ENCODE measurements at places on chromosomes 5 and 9.

DNA sequence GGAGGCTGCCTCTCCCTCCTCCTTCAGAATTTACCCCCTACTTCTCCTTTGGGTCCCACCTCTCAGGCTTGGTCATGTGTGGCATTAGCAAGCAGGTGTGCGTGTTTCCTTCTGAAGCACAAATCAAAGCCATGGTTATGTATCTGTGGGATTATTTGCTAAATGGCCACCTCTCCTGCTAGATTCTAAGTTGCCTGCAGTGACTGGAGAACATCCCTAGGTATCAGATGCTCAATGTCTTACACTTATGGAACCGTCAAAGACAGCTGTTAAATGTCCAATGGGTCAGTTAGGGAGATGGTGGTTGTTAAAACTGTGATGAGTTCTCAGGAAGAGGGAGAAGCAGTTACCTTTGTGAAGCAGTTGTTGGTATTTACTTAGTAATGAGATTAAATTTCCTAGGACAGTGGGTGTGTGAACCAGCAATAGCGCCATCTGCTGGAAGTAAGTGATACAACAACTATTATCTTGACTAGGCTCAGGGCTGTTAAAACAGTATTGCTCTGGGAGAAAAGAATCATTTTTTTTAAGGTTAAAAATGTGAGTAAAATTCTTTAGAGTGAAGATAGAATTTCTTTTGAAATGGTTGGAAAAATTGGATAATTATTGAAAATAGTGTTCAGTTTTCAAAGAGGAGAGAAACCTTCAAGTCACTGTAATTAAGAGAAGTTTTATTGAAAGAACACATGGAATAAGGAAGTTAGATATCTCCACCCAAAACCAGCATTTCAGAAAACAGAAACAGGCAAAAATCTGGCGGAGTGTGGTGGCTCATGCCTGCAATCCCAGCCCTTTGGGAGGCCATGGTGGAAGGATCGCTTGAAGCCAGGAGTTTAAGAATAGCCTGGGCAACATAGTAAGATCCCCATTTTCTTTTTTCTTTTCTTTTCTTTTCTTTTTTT is 71.3 kb downstream of the TMC1 start:
- no peaks in the 10 kb centered on the region for H3K36me3 ChIP-seq
- no peak for DNase-seq
- H3K4me3 ChIP-seq = no peak overlapping the region
- no peaks in the 10 kb centered on the region for H3K27me3 ChIP-seq

DNA sequence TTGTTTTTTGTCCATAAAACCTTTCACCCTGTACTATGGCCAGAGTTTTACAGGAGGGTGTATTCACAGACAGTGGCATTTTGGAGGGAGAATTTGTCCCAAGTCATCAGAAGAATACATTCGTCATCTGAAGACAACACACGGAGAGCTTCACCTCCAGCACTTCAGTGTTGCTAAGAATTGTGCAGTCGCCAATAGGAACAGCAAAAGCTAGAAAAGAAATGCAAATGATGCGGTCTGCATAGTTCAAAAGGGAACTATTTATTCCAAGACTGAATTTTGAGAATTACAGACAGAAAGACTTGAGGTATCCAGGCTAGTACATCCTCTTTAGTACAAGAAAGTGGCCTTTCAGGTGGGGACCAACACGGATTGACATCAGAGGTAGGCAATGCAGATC is 399.2 kb upstream of the KIF2A start:
- no peaks in the 10 kb centered on the region for H3K4me1 ChIP-seq
- H3K36me3 ChIP-seq = no peaks in the 10 kb centered on the region
- DNase-seq = no peak
- no peak overlapping the region for H3K4me3 ChIP-seq
- no peak overlapping the region for H3K27ac ChIP-seq
- H3K27me3 ChIP-seq = no peaks in the 10 kb centered on the region

GRCh38 chr5:141680751-141681201 is 1.3 kb downstream of the ARAP3 start:
- H3K27ac ChIP-seq = peak overlapping the region; percentile 60
- H3K36me3 ChIP-seq = no peaks in the 10 kb centered on the region
- peaks cover 15% of the 10 kb centered on the region for H3K4me1 ChIP-seq
- H3K27me3 ChIP-seq = no peaks in the 10 kb centered on the region
- peak; percentile 91 for DNase-seq

DNA sequence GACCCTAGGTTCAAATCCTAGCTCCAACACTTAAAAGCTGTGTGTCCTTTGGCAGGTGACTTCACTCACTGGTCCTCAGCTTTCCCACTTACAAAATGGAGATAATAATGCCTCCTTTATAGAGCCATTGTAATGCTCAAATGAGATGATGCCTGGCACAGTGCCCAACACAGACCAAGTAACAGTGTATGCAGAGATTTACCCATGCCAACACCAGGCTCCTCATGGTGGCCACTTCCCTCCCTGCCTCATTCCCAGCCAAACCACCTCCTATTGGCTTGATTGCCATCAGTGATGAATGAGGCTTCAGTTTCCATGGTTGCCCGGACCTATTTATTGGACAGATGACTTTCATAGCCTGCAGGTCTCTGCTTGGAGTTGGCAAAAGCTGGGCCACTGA is 469.4 kb downstream of the CDK5RAP2 start:
- H3K4me3 ChIP-seq = no peak overlapping the region

- no peaks in the 10 kb centered on the region for H3K36me3 ChIP-seq
- H3K4me1 ChIP-seq = peaks cover 33% of the 10 kb centered on the region
- H3K27me3 ChIP-seq = no peaks in the 10 kb centered on the region
- H3K27ac ChIP-seq = no peak overlapping the region
These were observed 5.7 kb upstream of the ICE1 start for GRCh38 chr5:5416733-5417132.

DNA sequence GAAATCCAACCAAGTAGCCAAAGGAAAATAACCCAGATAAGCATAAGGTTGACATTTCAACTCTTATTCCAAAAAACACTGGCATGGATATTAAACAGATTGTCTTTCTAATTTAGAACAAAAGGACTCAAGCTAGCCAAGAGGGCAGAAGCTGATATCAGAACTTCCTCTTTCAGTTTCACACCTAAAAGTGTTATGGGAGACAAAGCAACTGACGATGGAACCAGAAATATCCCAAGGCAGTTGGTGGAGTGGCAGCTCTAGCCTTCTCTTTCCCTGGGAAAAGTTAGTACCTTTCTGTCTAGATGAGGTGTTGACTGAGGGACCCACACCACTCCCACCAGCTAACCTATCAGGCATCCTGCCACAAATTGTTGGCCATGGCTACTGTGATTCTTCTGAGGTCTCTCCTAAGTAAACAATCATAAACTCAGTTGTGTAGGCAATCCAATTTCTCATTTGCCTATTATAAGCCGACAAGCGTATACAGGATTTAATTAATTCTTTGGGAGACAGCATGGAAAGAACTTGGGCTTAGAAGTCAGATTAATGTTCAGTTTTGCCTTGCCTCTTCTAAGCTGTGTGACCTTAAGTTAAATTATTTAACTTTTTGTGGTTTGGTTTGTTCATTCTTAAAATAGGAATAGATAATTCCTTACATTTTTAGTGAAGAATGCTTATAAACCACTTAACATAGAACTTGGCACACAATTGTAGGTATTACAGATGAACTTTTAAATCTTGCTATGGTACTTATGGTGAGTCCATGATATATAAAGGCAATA is 110.9 kb upstream of the ADAMTSL1 start:
- H3K4me1 ChIP-seq = peaks cover 46% of the 10 kb centered on the region
- peak overlapping the region; percentile 46 for H3K27ac ChIP-seq
- no peak overlapping the region for H3K4me3 ChIP-seq
- peak; percentile 54 for DNase-seq
- H3K27me3 ChIP-seq = no peaks in the 10 kb centered on the region

GRCh38 chr9:137070906-137071275 is 534 bp upstream of the SAPCD2 start:
- H3K4me3 ChIP-seq = peak overlapping the region; percentile 71
- no peak overlapping the region for H3K27ac ChIP-seq
- H3K36me3 ChIP-seq = no peaks in the 10 kb centered on the region
- no peaks in the 10 kb centered on the region for H3K27me3 ChIP-seq

DNA sequence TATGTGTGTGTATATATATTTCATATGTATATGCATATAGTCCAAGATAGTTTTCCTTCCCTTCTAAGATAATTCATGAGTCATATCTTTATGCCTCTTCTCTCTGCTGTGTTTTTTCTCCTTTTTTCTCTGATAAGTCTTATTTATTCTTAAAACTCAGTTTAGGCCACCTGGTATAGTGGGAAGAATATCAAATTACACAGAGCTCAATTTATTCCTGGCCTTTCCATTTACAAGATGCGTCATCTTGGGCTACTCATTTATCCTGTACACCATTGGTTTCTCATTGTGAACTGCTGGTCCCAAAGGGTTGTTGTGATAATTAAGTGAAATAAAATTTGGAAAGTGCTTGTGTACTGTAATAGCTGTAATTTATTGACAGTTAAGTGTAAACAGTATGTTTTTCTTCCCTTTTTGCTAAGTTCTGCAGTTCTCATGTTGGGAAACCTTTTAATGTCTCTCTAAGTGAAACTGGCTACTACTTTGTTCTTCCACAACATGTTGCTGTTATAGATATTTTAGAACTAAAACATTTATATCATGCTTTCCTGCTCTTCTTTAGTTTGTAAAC is 19.4 kb downstream of the CCDC171 start:
- H3K36me3 ChIP-seq = no peaks in the 10 kb centered on the region
- H3K4me1 ChIP-seq = no peaks in the 10 kb centered on the region
- H3K27ac ChIP-seq = no peak overlapping the region
- H3K27me3 ChIP-seq = no peaks in the 10 kb centered on the region

- DNase-seq = no peak
- no peak overlapping the region for H3K4me3 ChIP-seq
These were observed 451.8 kb upstream of the FTMT start for GRCh38 chr5:121399879-121400278.

DNA sequence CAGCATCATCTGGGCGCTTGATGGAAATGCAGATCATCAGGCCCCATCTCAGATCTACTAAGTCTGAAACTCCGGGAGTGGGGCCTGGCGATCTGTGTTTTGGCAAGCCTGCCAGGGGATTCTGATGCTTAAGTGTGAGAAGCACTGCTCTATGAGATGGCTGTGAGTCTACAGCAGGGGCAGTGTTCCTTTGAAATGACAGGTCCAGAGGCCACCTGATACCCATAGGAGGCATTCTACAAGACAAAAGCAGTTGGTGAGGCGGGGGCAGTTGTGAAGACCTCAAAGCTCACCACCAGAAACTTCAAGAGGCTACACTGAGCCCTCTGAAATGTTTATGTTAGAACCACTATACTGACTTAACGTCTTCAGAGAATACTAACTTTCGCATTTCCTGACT is 86.9 kb upstream of the SPATA31D4 start:
- H3K4me1 ChIP-seq = peaks cover 3% of the 10 kb centered on the region
- no peak overlapping the region for H3K4me3 ChIP-seq
- DNase-seq = no peak
- H3K27ac ChIP-seq = no peak overlapping the region
- no peaks in the 10 kb centered on the region for H3K36me3 ChIP-seq

DNA sequence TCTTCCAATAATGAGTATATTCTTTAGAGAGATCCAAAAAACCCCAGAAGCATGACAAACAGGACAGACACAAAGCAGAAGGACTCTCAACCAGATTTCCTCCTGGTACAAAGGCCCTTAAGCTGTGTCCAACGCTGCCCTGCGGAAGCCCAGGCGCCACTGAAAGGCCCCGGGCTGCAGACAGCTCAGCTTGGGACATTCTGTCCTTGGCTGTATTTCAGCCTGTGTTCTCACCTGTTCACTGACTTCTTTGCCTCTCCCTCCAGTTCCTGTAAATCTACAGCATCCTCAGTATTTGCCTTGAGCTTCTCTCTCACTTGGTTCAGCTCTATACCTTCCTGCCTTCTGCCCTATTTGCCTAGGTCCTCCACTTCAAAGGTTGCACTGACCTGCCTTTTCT is 96.5 kb downstream of the SH3TC2 start:
- H3K27ac ChIP-seq = peak overlapping the region; percentile 90
- DNase-seq = no peak
- no peaks in the 10 kb centered on the region for H3K27me3 ChIP-seq
- no peak overlapping the region for H3K4me3 ChIP-seq
- H3K4me1 ChIP-seq = peaks cover 49% of the 10 kb centered on the region
- H3K36me3 ChIP-seq = no peaks in the 10 kb centered on the region

- H3K27ac ChIP-seq = peak overlapping the region; percentile 97
- no peak overlapping the region for H3K4me3 ChIP-seq
- H3K27me3 ChIP-seq = no peaks in the 10 kb centered on the region
- peak; percentile 79 for DNase-seq
- H3K36me3 ChIP-seq = peaks cover 52% of the 10 kb centered on the region
These were observed 227.3 kb downstream of the FANCC start for GRCh38 chr9:95090023-95090791.

DNA sequence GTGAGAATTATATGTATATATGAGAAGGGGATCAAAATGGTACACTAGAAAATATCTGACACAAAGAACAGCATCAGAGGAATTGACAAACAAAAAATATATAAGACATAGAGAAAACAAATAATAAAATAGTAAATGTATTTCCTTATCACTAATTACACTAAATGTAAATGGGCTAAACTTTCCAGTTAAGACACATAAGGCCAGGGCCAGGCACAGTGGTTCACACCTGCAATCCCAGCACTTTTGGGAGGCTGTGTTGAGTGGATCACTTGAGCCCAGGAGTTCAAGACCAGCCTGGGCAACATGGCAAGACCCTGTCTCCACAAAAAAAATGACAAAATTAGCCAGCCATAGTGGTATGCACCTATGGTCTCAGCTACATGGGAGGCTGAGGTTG is 8.5 kb downstream of the FBXL17 start:
- no peak for DNase-seq
- H3K4me3 ChIP-seq = no peak overlapping the region
- H3K27me3 ChIP-seq = no peaks in the 10 kb centered on the region

GRCh38 chr5:112733586-112733985 is 4.1 kb upstream of the APC start:
- H3K4me3 ChIP-seq = no peak overlapping the region
- no peaks in the 10 kb centered on the region for H3K27me3 ChIP-seq
- peaks cover 25% of the 10 kb centered on the region for H3K4me1 ChIP-seq
- no peaks in the 10 kb centered on the region for H3K36me3 ChIP-seq

GRCh38 chr5:157559301-157559700 is 16.3 kb downstream of the ADAM19 start:
- H3K27ac ChIP-seq = peak overlapping the region; percentile 80
- H3K4me3 ChIP-seq = no peak overlapping the region
- peaks cover 75% of the 10 kb centered on the region for H3K4me1 ChIP-seq
- H3K36me3 ChIP-seq = no peaks in the 10 kb centered on the region
- H3K27me3 ChIP-seq = no peaks in the 10 kb centered on the region

GRCh38 chr5:16580382-16580781 is 36.4 kb downstream of the RETREG1 start:
- H3K36me3 ChIP-seq = no peaks in the 10 kb centered on the region
- peaks cover 6% of the 10 kb centered on the region for H3K4me1 ChIP-seq
- H3K27ac ChIP-seq = no peak overlapping the region

GRCh38 chr5:125044491-125045282 is 298.2 kb upstream of the ZNF608 start:
- no peak overlapping the region for H3K27ac ChIP-seq
- no peak for DNase-seq
- no peak overlapping the region for H3K4me3 ChIP-seq

- no peaks in the 10 kb centered on the region for H3K4me1 ChIP-seq
- H3K27ac ChIP-seq = no peak overlapping the region
- no peaks in the 10 kb centered on the region for H3K27me3 ChIP-seq
- no peak overlapping the region for H3K4me3 ChIP-seq
- DNase-seq = no peak
- H3K36me3 ChIP-seq = no peaks in the 10 kb centered on the region
These were observed 177.4 kb downstream of the SLC28A3 start for GRCh38 chr9:84163052-84163650.

Data from osteoblast (primary cell).